Epithelial cell of alveolus of lung (primary cell): ENCODE measurements at places on chromosomes 16 and 17. TPM values are rescaled to one million over a fixed set of nuclear protein-coding genes. Genes with fewer than 3 reads are reported as not detected.

CCL17 gene
- not detected in 2 replicates for total RNA-seq

TCAP gene
- total RNA-seq, result under 0.01 and 0.24 TPM in 2 replicates

KRT40 gene
- total RNA-seq, result not detected in 2 replicates

TUBB3 gene
- total RNA-seq, result 83.7 and 231 TPM in 2 replicates

CCDC137 gene
- total RNA-seq, result 15.6 and 17.5 TPM in 2 replicates

DDX28 gene
- total RNA-seq, result 9.1 and 9.9 TPM in 2 replicates

SPN gene
- not detected in 2 replicates for total RNA-seq

KRTAP16-1 gene
- total RNA-seq, result not detected in 2 replicates

SEPTIN1 gene
- total RNA-seq, result 0.32 TPM in 1 of 2 replicates, not detected in the other

HOXB3 gene
- total RNA-seq, result 26.4 and 44.7 TPM in 2 replicates

CSH2 gene
- total RNA-seq, result not detected in 2 replicates

SMIM5 gene
- total RNA-seq, result not detected in 2 replicates

ALOXE3 gene
- total RNA-seq, result not detected in 2 replicates

HBM gene
- not detected in 2 replicates for total RNA-seq

SLC2A4 gene
- 0.13 and 0.96 TPM in 2 replicates for total RNA-seq

NKD1 gene
- 0.08 and 0.13 TPM in 2 replicates for total RNA-seq

CNGB1 gene
- total RNA-seq, result under 0.01 TPM in 1 of 2 replicates, not detected in the other

HOXB7 gene
- total RNA-seq, result 13.2 and 14.9 TPM in 2 replicates

SULT1A2 gene
- total RNA-seq, result 0.52 and 0.72 TPM in 2 replicates

CBLN1 gene
- total RNA-seq, result under 0.01 TPM in 1 of 2 replicates, not detected in the other

FOXJ1 gene
- total RNA-seq, result not detected in 2 replicates

C17orf100 gene
- 0.40 and 0.91 TPM in 2 replicates for total RNA-seq

EXOC3L1 gene
- total RNA-seq, result 0.39 and 0.96 TPM in 2 replicates

CD300C gene
- total RNA-seq, result not detected in 2 replicates

CCL4L2 gene
- total RNA-seq, result not detected in 2 replicates

GALNS gene
- total RNA-seq, result 19.0 and 40.9 TPM in 2 replicates

SMARCD2 gene
- total RNA-seq, result 91.0 and 180 TPM in 2 replicates

NPIPA8 gene
- 3.7 and 9.1 TPM in 2 replicates for total RNA-seq

CTF1 gene
- 3.4 and 5.2 TPM in 2 replicates for total RNA-seq

PDPR gene
- 14.2 and 20.9 TPM in 2 replicates for total RNA-seq

KRT33B gene
- not detected in 2 replicates for total RNA-seq

PITPNM3 gene
- total RNA-seq, result 1.0 and 1.6 TPM in 2 replicates

KRTAP17-1 gene
- total RNA-seq, result not detected in 2 replicates

RNF222 gene
- total RNA-seq, result not detected in 2 replicates

KRT24 gene
- total RNA-seq, result not detected in 2 replicates

SMIM36 gene
- not detected in 2 replicates for total RNA-seq

TBC1D3E gene
- not detected in 2 replicates for total RNA-seq

GJD3 gene
- total RNA-seq, result 3.4 and 3.7 TPM in 2 replicates

CCL1 gene
- not detected in 2 replicates for total RNA-seq

RTN4RL1 gene
- total RNA-seq, result 0.13 and 0.24 TPM in 2 replicates

ST6GALNAC1 gene
- total RNA-seq, result 0.26 TPM in 1 of 2 replicates, not detected in the other

LPO gene
- not detected in 2 replicates for total RNA-seq

RHBDF1 gene
- 28.1 and 42.7 TPM in 2 replicates for total RNA-seq

HCRT gene
- total RNA-seq, result not detected in 2 replicates

BAHCC1 gene
- total RNA-seq, result 6.3 and 18.2 TPM in 2 replicates

C1QL1 gene
- total RNA-seq, result 1.4 and 2.2 TPM in 2 replicates

RASD1 gene
- total RNA-seq, result 2.5 and 3.4 TPM in 2 replicates

PRSS22 gene
- 0.40 and 4.3 TPM in 2 replicates for total RNA-seq

SYNGR2 gene
- 18.0 and 21.3 TPM in 2 replicates for total RNA-seq

PPP4C gene
- 151 and 157 TPM in 2 replicates for total RNA-seq

CLEC18C gene
- 0.08 TPM in 1 of 2 replicates, not detected in the other for total RNA-seq

MEIOB gene
- 0.08 TPM in 1 of 2 replicates, not detected in the other for total RNA-seq

ASPSCR1 gene
- total RNA-seq, result 15.5 and 15.8 TPM in 2 replicates

SAP30BP gene
- total RNA-seq, result 45.2 and 58.1 TPM in 2 replicates
